ENCODE measurements at places on chromosomes 2 and 18.

GRCh38 chr2:182883451-182883850 is 17.0 kb upstream of the FRZB start:
- DNase-seq, result no peak

- DNase-seq, result no peak
Observed at GRCh38 chr2:6421888-6422287, 443.8 kb downstream of the CMPK2 start.

- DNase-seq, result no peak
Observed at GRCh38 chr2:152298754-152299153, 36.2 kb upstream of the FMNL2 start.

GRCh38 chr2:2045950-2046349 is 285.1 kb downstream of the MYT1L start:
- no peak for DNase-seq

DNA sequence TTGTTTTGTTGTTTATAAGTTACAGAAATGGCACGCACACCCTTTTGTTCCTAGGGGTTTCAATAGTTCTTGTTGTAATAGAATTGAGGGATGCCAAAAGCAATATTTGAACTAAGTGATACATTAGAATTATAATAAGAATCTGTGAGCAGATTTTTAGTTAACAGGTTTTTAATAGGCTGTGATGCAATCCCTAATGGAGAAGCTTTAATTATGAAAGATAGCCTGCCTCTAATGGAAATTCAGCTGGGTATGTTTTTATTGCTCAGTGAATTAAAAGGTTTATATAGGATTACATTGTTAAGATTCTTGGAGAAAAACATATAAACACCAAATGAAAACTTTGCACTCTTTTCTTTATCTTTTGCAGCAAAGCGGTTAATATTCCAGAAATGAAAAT is 131.1 kb downstream of the PPP1R1C start:
- no peak for DNase-seq

- DNase-seq, result no peak
Observed at GRCh38 chr18:55268151-55268601, 308.9 kb upstream of the CCDC68 start.

DNA sequence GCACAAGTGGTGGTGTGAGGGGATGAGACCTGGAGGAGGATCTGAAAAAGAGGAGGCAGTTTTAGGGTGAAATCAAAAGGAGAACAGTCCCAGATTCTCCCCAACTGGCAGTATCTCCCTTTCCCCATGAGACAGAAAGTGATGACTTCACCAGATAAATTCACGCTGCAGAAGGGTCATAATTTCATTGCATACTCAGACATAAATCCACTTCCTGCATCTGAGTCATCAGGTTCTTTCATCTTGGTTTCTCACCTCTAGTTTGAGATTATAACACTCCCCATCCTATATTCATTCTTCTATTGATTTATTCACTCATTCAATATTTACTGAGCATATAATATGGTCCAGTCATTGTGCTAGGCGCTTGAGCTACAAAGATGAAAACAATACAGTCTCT is 64.7 kb downstream of the CCDC148 start:
- no peak for DNase-seq

DNA sequence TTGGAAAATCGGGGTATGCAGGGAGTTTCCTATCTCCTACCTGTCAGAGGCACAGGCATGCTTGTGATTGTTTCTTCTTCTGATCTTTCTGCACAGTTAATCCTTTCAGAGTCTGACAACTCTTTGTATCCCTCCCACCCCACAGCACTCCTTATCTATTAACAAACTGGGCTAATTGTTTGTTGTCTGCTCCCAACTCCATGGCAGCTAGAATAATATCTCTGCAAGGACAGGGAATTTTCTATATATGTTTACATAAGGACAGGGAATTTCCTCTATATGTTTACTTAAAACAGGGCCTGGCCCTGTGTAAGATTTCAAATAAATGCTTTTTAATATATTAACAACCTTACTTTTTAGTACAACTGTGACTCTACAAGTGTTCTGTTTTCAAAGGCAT is 36.0 kb upstream of the VRK2 start:
- no peak for DNase-seq

DNA sequence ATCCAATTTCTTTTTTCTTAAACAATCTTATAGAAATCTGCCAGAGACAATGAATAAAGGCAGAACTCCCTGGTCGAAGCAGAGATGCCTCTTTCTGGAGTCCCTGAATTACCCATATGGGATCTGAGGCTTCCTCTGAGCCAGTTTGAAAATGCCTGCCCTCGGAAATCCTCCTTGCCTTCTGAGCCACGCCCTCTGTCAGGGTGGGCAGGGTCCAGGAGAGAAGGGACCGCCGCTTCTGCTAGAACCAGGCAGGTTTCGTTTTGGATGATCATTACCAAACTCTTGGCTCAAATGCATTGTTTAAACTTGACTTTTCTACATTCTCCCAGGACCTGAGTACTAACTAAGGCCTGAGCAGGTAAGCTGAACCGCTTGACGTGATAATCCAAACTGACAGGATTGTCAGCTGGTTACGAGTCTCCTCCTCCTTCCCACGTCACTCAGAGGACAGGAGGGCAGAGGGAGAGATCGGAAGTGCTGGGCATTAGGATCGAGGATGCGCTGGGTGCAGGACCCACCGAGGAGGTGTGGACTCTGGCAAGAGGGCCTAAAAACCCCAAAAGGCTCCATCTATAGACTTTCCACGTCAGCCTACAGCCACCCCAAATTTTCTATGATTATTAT is 128.4 kb downstream of the KLHL29 start:
- no peak for DNase-seq

DNA sequence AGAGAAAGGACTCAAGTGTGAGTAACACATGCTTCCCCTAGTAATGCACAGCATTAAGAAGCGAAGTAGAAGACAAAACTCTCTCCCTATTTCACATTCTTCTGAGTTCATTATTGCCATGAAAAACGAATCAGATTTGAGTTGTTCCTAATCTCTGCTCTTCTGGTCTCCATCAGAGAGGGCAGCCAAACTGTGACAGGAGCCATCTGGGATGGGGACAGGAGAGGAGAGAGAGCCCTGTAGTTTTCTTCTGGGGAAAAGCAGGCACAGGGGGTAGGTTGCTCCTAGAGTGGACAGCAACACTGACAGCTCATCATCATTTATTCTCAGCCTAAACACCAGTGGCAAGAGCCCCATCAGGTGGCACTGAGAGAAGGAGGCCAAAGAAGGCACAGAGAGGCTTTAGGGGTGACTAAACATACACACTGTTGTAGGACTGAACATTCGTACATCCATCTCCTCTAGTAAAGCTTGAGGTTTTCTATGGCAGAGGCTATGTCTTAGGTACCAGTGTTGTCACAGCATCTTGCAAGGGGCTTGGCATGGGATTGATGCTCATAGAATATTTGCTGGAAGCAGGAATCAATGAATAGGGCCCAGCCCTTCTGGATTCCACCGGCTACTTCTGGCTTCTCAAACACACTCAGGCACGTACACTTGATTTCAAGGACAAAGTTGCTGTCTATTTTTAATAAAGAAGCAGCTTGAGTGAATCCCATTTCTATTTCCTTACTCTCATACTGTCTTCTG is 33.1 kb downstream of the SLC8A1 start:
- DNase-seq, result no peak

DNA sequence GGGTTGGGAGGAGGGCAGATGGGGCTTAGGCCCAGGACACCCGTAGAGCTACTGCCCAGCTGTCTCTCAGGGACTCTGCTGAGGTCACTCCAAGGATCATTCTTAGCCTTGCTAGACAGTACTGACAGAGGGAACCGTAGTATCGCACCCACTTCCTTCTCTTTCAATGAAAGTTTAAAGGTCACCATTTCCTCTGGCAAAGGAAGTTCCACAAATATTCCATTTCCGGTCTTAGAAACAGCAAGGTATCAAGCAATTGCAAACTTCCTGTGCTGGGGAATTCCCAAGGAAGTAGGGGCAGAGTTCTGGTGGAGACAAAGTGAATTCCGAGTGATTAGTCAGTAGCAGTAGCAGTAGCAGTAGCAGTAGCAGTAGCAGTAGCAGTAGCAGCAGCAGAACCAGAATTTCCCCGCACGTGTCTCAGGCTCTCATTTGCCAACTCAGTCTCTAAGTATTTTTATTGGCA is 24.7 kb downstream of the IL1B start:
- peak; percentile 37 for DNase-seq

GRCh38 chr18:35653392-35654135 is 72.0 kb downstream of the GALNT1 start:
- no peak for DNase-seq

DNA sequence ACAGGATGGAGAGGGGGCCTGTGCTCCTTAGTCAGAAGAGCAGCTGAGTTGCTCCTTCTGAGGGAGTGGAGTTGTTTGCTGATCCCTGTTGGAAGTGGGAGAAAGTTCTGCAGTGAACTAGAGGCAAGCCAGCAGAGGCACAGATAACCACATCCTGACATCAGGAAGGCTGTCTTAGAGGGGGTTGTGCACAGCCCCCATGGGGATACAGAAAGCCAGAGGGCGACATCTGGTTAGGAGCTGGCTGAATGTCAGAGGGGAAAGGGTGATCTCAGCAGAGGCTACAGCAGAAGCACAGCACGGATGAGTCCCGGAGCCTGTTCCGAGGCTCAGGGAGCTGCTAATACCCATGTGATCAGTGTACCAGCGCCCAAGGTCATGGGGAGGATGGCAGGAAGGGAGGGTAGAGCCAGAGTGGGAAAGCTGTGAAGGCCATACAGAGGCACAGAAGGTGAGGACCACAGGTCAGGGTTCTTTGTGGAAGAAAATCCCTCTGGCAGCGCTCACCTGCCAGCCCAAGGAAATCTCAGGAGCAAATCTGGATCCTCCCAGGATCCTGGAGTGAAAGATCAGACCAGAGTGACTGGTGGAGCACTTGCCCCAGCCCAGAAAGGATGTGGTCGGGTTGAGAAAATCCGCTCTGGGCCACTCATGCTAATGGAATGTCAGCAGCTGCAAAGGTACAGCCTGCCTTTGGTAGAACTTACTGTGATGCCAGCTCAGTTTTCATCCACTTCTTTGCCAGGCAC is 111.8 kb downstream of the STPG4 start:
- peak; percentile 87 for DNase-seq

GRCh38 chr2:46175419-46175818 is 121.8 kb upstream of the EPAS1 start:
- DNase-seq, result no peak

- DNase-seq, result no peak
Observed at GRCh38 chr2:99812426-99812825, 322.6 kb upstream of the REV1 start.

Data from GM04503 (cell line).